ENCODE measurements at places on chromosomes 3 and 15.

GRCh38 chr3:27730774-27731659 lies 8.9 kb upstream of the EOMES start:
- DNase-seq = no peak

- DNase-seq = no peak
Observed at GRCh38 chr3:73319179-73319769, 257.8 kb downstream of the EBLN2 start.

- no peak for DNase-seq
Observed at GRCh38 chr15:61715082-61715481, 345.2 kb downstream of the VPS13C start.

- no peak for DNase-seq
Observed at GRCh38 chr15:63451671-63452315, 52.6 kb upstream of the USP3 start.

DNA sequence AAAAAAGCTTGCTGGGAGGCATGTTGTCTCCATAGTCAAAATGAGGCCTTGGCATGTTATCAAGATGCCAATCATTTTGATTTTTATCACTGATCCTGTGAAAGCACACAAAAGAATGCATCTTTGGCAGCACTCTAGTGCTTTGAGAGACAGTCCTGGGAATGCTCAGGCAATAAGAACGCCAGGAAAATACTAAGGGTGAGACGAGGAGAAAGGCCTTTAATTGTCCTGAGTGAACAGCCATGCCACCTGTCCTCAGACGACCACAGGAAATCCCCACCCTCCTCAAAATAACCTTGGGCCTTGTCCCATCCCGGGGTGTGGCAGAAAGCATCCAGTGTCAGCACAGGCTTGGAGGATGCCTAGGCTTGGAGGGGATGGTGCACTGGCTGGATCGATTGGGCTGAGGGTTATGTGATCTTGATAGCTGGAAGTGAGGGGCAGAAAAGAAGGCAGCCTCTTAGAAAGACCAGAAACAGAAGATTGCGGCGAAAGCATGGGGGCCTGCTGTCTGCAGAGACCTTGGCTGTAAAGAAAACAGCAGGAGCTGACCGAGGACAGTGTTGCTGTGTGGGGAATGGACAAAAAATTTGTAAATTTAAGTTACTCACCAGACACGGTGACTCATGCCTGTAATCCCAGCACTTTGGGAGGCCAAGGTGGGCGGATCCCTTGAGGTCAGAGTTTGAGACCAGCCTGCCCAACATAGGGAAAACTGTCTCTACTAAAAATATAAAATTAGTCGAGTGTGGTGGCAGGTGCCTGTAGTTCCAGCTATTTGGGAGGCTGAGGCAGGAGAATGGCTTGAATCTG lies 7.3 kb downstream of the TMEM158 start:
- DNase-seq = no peak

DNA sequence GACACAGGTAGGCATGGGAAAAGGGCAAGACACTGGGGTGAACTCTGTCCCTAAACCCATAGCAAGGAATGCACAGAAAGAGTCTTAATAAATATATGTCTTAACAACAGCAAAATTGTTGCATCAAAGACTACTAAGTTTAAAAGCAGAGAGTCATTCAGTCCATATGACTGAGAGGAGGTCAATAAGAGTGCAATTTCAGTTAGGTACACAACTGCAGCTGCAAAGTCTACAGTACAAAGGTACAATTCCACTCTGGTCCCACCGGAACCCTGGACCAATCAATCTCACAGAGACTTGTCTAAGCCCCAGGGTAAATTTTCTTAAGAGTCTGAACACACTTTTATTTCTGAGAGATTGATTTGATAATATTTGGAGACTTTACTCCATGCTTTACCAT lies 6.9 kb downstream of the CP start:
- DNase-seq = no peak

DNA sequence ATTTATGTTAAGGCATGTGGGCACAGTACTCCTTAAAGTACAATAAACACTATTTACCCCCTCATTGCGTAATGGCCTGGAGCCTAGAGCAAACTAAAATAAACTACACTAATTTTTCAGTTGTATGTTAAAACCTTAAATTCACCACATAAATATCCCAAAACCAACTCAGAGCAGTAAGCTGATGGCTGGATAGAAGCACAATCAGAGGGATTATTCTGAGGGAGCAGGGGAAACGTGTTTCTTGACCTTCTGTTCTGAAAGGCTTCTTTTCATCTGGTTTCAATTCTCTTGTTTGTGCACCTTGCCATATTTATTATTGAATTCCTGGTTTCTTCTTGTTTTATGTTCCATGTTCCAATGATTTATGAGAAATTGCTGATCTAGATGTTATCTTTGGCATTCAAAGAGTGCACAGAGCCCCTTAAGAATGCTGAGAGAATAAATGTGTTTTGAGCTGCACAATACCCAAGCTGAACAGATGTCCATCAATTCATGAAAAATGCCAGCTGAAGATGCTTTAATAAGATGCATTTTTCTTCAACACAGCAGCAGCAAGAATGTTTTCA lies 29.6 kb downstream of the RPL22L1 start:
- DNase-seq = no peak

DNA sequence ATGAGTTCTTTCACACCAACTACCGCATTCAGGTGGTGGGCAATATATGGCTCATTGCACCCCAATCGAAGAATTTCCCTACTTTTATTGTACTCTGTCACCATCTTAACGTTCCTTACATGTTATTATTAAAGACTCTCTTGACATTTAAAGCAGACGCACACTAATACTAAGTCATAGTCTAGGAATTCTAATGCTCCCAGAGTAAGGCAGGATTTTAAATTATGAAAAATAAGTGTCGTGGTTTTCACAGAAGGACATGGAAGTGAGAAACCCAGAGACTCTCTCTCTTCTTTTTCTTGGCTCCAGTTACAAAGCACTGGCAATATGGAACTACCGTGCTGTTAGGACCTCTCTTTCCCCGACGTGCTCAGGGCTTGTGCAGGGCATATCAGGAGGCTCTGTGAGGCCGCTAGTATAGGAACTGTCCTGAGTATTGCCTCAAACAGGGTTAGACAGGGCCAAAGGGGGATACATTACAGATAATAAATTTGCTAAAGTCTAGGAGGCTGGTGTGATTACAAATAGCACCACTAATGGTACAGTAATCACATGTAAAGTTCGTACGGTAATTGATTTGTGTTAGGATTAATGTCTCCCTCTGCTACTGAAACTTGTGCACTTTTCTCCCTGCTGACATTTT lies 590.8 kb downstream of the FOXP1 start:
- DNase-seq = no peak

DNA sequence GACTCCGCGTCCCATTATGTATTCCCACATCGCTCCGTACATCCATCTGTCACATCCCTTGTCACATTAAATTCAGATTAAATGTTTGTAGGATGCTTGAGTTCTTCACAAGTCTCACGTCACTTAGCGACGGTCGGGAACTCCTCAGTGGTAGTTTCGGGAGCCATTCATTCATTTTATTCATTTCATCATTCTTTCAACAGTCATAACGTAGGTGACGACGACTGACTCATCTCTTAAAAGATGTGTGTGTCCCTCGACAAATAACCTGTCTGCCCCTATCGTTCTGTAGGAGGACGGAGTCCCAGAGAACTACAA lies 272 bp upstream of the SRPRB start:
- no peak for DNase-seq

GRCh38 chr3:168864107-168865021 lies 768.6 kb upstream of the GOLIM4 start:
- DNase-seq = no peak

GRCh38 chr3:138948371-138949001 lies 1.5 kb downstream of the FOXL2NB start:
- DNase-seq = no peak

GRCh38 chr3:141646760-141647561 lies 91.1 kb upstream of the RNF7 start:
- DNase-seq = no peak

DNA sequence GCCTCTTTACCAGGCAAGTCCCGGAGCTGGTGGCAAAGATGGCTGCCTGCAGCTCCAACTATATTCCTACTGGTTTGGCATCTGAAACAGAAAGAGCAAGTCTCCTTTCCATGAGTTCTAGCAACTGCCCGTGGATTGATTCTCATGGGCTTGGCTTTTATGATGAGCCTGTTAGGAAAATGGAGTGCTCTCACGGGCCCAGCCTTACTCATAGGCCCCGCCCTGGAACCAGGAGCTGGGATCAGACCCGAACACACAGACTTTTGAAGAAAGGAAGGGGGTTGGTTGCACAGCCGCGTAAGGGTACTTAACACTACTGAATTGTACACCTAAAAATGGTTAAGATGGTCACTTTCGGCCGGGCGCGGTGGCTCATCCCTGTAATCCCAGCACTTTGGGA lies 2.9 kb downstream of the NRROS start:
- no peak for DNase-seq

GRCh38 chr3:81909796-81910195 lies 148.4 kb upstream of the GBE1 start:
- DNase-seq = no peak

GRCh38 chr3:117515309-117515708 lies 805.7 kb downstream of the TUSC7 start:
- DNase-seq = no peak

DNA sequence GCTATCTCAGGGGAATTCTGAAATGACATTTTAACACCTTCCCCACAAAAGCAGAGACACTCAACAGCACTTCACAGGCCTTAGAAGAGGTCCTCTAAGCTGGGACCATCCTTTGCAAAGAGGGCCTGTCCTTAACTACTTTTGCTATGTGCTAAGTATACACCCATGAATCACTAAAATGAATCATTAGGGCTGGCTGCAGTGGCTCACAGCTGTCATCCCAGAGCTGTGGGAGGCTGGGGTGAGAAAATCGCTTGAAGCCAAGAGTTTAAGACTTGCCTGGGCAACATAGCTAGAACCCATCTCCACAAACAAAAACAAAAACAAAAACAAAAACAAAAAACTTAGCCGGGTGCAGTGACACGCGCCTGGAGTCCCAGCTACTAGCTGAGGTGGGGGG lies 53.9 kb upstream of the MELTF start:
- no peak for DNase-seq

DNA sequence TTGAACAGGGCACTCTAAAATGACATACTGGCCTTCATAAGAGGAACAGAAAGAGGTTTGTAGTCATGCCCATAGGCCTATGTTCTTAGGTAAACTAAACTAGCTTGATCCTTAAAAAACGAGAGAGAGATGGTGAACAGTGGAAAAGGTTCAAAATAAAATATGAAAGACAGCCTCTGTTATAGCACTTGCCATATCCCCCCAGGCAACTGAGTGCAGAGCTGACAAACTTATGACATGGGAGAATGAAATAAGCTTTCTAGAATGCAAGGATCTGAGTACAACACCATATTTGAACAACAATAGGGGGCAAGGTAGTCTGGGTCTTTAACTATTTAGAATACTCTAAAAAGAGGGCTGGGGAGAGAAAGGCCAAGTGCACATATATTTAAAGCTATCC lies 700.6 kb upstream of the CFAP20DC start:
- DNase-seq = no peak

DNA sequence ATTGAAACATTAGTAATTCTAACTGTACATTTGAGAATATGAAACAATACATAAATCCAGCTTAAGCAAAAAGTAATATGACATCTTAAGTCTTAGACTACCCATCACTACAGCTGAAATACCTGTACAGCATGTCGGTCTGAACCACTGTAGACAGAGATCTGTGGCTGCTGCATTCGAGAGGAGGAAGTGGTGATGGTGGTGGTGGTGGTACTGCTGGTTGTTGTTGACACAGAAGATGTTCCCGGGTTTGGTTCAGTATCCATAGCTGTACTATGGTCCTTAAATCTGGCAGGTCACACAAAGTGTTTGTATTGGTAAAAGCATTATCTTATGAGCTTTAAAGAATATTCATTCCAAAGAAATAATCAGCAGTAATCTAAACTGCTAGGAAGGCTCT lies 2.9 kb downstream of the PHC3 start:
- DNase-seq = no peak

GRCh38 chr15:73317651-73318462 lies 50.9 kb downstream of the HCN4 start:
- no peak for DNase-seq

- no peak for DNase-seq
Observed at GRCh38 chr3:62710751-62711150, 164.5 kb downstream of the CADPS start.

DNA sequence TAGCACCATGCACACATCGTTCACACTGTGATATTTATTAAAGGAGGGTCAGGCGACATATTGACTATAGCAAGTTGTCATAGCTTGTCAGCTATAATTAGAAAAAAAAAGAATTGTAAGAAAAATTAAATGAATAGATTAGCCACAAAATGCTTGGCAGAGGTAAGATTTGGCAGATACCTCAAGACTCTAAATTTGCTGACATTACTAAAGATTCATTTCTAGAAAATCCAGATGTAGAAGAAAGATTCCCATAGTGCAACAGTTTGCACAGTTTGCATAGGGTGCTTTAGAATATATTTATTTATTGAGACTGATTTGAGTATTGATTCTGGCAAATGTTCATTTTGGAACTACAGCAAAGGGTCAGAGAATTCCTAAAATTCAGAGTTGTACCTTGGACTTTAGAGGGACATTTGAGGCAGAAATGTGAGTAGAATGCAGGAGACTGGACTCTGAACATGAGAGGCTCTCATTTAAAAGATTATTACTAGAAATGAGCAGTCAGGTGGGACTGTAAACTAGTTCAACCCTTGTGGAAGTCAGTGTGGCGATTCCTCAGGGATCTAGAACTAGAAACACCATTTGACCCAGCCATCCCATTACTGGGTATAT lies 102.0 kb upstream of the BHLHE40 start:
- DNase-seq = no peak

All from stimulated activated CD4-positive, alpha-beta T cell treated with anti-CD3 and anti-CD28 coated beads, Interleukin-4, amount 100 ng/mL, for 4 hours (primary cell).